ENCODE measurements at places on chromosomes 2 and 18.

DNA sequence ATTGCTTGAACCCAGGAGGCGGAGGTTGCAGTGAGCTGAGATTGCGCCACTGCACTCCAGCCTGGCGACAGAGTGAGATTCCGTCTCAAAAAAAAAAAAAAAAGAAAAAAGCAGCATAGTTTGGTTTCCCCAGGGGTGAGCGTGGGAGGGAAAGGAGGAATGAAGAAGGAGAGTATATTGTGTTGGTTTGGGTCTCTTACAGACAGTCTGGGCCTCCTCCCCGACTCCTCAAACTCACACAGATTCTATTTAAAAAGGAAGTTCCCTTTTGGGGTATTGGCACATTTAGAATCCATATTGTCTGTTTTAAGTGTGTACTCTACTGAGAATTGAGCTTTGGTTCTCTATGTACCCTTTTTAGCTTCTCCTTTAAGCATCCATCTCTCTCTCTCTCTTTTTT, 27.4 kb upstream of the SLC20A1 start:
- DNase-seq: no peak

- no peak for DNase-seq
Observed at GRCh38 chr2:32559136-32559535, 68.7 kb upstream of the TTC27 start.

DNA sequence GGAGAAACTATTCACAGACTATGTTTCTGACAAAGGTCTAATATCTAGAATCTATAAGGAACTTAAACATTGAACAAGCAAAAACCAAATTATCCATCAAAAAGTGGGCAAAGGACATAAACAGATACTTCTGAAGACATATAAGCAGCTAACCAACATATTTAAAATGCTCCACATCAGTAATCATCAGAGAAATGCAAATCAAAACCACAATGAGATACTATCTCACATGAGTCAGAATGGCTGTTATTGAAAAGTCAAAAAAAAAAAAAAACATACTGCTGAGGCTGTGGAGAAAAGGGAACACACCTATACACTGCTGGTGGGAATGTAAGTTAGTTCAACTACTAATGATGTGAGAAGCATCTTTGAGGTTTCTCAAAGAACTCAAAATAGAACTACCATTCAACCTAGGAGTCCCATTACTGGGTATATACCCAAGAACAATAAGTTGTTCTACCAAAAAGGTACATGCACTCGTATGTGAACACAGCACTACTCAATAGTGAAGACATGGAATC, 220.4 kb upstream of the TFPI start:
- DNase-seq: no peak

- DNase-seq: no peak
Observed at GRCh38 chr2:236956031-236956618, 129.6 kb upstream of the COPS8 start.

GRCh38 chr2:8609357-8609811, 72.5 kb upstream of the ID2 start:
- DNase-seq: no peak
